ENCODE measurements at places on chromosomes 6 and 20. TPM values are rescaled to one million over a fixed set of nuclear protein-coding genes. Genes with fewer than 3 reads are reported as not detected.

FAM83C gene
- total RNA-seq = not detected

PPP1R16B gene
- under 0.01 TPM for total RNA-seq

HRH3 gene
- total RNA-seq = not detected

SMLR1 gene
- not detected for total RNA-seq

ULBP1 gene
- total RNA-seq = 0.44 TPM

NCOA7 gene
- 36.4 TPM for total RNA-seq

CTAGE9 gene
- not detected for total RNA-seq

IP6K3 gene
- 0.50 TPM for total RNA-seq

KCNK5 gene
- total RNA-seq = not detected

MEP1A gene
- total RNA-seq = not detected

ATP6V1G2 gene
- total RNA-seq = 5.7 TPM
